ENCODE measurements at places on chromosomes 3 and 15.

DNA sequence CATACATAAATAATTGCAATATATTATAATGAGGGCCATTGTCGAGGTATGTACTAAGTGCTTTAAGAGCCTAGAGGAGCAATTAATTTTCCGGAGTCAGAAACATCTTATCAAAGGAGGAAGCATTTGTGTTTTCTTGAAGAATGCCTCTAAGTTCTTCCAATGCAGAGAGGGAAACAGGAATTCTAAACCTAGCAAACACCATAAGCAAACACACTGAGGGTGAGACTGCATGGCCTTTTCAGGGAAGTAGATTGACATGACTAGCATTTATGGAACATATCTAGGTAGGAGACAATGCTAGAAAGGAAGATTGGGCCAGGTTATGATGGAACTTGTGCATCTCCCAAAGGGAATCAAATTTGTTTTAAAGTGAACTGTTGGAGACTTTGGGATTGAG is 7.2 kb upstream of the PLCL2 start:
- no peak for DNase-seq

- no peak for DNase-seq
Observed at GRCh38 chr3:65490114-65490513, 548.6 kb downstream of the MAGI1 start.

- DNase-seq: no peak
Observed at GRCh38 chr3:49469037-49469935, 781 bp upstream of the DAG1 start.

DNA sequence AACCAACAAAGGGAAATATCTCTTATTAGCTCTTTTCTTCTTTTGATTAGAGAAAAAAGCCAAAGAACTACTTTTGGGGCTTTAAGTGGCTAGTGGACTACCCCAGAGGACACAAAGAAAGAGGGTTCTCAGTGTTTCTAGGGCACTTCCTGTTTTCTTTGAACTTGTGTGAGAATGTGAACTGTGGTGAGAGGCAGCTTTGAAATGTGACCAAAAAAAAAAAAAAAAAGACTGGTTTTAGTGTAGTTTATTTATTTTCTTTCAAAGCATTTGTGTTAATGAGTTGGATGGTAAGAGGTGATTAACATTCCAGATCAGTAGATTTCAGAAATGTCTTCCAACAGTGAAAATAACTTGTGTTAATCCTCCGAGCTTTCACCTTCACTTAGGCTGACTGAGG is 32.4 kb downstream of the SELENOT start:
- no peak for DNase-seq

DNA sequence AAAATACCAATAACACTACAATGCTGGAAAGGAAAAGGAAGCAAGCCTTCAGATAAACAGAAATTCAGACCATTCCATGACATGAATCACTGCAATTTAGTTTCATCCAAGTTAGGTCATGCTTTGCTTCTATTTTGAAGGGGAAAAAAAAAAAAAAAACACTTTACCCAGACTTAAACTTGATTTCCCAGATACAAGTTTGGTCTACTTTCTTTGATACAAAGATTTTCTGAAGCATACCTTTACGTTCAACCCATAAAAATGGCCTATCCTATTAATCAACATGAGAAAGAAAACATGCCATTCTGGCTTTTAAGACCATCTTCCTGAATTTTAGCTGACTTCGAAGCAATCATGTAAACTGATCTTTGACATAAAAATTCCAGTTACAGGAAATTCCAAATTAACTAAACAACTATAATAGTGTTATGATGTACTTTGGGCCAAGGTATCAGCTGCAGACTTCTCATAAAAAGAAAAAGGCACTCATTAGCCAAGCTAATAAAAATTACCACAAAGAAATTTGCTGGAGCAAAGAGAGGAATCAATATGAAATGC is 12.6 kb downstream of the OSBPL10 start:
- no peak for DNase-seq

GRCh38 chr3:38009807-38010591 is 19.4 kb downstream of the VILL start:
- DNase-seq: no peak

DNA sequence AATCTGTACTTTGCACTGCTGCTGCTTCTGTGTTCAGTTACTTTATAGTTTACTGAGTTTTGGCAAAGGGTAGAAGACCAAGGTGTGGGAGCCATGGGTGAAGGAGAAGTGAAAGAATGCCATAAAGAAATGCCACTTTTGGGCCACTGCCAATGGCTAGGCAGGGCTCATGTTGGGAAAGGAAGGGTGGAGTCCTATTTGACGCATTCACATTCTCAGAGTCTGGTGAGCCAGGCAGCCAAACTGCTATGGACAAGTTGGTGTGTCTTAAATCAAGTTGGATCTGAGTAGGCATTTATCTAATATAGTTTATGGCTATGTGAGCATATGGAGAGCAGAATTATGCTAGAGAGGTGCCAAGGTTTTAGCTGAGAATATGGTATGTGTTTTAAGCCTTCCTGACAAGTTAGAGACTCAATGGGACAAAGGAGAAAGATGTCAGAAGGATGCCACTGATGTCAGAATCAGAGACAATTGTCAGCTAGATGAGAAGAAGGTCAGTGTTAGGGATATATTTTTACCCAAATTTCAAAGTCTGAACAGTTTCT is 296.1 kb downstream of the AGBL1 start:
- DNase-seq: no peak

GRCh38 chr15:78208341-78208844 is 26.0 kb downstream of the ACSBG1 start:
- no peak for DNase-seq

GRCh38 chr3:23493889-23494288 is 290.8 kb downstream of the UBE2E2 start:
- no peak for DNase-seq

DNA sequence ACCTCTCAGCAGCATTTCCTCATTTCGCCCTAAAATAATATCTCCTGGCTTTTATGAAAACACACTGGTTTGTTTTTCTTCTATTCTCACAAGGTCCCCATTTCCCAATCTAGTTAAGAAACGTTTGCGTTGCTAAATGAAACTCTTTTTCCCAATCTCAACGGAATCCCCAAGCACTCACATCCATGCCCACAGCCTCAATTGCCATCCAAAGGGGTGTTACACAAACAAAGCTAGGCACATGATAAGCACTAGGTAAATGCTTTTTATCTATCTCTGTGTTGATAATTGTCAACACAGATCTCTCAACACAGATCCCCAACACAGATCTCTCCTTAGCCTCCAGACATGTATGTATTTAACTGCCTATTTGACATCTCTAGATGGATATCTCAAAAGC is 35.2 kb upstream of the TF start:
- DNase-seq: no peak

DNA sequence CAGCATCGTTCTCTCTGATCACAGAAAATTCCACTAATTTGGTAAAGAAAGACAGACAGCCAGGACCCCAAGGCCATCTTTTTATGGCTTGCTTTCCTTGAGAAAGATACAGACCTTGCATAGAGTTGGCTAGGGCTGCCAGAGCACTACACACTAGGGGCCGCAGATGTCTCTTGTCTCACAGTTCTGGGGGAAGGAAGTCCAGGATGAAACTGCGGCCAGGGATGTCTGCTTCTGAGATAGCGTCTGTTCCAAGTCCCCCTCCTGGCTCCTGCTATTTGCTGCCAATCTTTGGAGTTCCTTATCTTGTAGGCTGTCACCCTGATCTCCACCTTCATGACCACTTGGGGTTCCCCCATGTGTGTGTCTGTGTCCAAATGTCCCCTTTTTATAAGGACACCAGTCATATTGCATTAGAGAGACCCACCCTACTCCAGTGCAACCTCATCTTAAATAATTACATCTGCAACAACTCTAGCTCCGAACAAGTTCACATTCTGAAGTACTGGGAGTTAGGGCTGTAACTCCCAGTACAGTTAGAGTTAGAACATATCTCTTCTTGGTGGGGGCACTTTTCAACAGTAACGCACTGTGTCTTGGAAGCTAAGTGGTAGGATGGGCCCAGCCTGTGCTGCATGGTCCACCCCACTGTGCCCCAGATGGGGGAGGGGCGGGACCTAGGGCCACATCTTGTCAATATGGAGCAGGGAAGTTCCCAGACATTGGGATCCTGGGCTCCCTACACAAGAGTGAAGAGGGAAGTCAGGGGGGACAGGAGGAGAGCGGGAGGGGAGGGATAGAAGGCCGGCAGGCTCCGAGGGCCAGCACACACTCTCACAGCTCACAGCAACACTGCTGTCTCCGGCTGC is 42.2 kb downstream of the KLF15 start:
- no peak for DNase-seq

- no peak for DNase-seq
Observed at GRCh38 chr3:124094496-124094895, 102.6 kb upstream of the ROPN1 start.

GRCh38 chr3:107561980-107562379 is 39.2 kb downstream of the BBX start:
- no peak for DNase-seq

GRCh38 chr3:137335478-137335877 is 377.7 kb downstream of the IL20RB start:
- DNase-seq: no peak

DNA sequence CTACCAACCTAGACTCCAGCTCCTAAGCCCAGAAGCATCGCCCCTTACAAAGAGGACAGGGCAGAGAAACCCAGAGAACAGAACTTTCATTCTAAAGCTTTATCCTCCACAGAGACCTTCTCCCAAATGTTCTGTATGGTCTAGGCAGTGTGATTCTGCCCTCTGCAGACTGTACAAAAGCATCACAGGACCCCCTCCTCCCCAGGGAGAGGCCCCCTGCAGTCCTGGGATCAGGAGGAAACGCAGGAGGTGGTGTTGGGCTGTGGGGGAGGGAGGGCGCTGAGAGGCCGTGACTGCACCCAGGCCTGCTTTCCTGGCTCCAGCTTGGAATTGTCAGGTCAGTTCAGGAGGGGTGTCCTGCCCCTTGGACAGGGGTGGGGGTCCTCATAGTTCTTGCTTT is 101.3 kb downstream of the DGKG start:
- DNase-seq: no peak

DNA sequence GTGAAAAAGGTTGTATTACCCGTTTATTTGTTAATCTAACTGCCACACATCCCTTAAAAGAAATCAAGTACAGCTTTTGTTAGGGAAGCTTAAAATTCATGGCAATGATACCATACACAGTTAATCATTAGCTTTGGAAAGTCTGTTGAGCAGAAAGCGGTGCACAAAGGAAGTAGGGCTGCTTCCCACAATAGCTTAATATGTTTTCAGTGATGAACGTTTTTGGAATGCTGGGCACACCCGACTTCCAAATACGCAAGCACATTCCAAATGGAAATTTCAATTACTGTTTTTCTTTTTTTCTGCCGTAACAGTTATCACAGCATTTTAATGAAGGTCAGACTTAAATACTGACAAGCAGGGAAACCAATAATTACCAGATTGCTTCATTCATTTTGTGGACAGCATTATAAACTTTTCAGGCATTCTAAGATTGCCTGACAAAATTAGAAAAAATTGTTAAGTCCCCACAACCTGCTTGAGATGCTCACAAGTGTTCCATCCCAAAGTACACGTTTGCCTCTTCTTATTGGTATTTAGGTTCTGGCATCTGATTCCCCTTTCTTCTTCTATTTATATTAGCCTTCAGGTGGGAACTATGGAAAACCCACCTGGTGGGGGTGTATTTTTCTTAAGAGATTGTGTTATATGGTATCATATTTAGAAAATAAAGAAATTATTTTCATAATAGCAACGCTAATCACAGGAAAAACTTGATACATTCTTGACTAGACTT is 1.1 kb upstream of the ECT2 start:
- DNase-seq: no peak

GRCh38 chr3:144185276-144185675 is 213.7 kb downstream of the DIPK2A start:
- DNase-seq: no peak

- no peak for DNase-seq
Observed at GRCh38 chr15:84826369-84826823, 9.2 kb downstream of the ALPK3 start.

DNA sequence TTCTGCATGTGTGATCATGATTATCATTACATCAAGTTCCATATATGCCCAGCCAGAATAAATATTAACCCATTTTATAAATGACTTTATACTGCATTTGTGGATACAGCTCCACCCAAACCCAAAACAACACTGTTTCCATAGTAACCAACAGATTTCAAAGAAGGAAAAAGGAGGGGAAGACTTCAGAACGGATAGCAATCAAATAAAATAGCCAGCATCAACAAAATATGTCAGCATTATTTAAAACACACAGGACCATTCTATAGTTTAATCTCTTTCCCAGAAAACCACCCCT is 114.4 kb downstream of the FOXP1 start:
- DNase-seq: no peak

- no peak for DNase-seq
Observed at GRCh38 chr3:38147421-38147820, 9.0 kb downstream of the MYD88 start.

DNA sequence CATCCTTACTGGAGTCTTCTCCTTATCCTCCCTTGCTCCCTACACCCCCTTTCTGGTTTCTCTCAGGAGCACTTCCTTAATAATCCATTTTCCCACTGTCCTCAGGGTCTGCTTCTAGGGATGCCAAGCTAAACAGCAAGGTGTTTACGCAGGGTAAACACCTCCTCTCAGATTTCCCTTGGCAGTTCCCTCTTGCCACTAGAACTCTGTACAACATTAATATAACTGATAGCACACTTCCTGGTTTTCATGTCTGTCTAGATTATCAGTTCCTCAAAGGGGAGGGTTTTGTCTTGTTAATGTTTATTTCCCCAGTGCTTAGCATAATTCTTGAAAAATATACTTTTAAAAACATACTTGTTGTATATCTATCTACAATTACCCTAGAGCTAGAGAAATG is 118.0 kb upstream of the SLC24A5 start:
- DNase-seq: no peak

Data from effector CD4-positive, alpha-beta T cell (primary cell).